Germinal center (tissue), 1 donor: ENCODE measurements at places on chromosomes 16 and 17.

DNA sequence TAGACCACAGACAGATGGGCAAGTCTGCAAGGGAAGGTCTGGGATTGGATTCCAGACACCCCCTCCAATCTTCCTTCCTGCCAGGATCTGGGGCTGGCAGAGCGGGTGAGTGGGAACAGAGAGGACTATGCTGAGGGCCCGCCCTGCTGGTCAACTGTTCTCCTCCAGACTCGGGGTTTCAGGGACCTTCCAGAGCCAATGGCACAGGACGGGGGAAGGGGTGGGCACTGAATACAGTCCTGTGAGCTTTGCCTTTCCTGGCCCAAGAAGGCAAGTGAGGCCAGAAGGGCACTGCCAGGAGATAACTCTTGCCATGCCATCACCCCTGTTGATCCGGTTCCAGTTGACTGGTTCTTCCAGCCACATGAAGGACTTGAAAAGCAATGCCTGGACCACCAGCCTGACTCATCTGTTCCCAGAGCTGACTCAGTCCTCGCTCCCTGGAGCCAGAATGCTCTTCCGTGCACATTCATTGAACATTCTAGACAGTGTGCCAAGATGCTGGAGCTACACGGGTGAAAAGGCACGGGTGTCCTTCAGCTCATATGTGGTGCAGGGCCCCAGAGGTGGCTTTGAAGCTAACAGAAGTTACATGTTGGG is 533 bp upstream of the MEFV start:
- no peak for DNase-seq

DNA sequence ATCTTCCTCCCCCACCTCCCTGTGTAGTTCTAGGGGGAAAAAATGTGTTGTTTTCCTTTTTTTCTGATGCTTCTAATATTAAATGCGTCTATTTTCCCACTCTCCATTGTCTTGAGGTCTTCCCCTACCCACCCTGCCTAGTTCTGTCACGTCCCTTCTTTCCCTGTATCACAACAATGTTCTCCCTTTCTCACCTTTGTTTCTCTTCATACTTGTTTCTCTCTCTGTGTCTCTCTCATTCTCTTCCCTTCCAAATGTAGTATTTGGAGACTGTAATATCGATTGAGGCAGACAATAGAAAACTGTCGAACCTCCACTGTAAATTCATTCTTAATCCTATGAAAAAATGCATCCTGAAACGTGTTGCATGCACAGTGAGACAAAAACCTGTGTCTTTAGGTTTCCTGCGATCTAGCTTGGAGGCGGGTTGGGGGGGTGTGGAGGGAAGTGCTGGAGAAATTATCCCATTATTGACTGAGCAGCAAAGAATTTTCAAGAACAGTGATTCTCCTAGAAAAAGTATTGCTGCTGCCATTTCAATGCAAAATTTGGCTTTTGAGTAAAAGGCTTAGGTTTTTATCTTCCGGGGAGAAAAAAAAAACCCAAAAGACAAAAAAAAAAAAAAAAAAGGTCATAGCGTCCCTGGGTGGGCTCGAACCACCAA is 1.3 kb upstream of the PSMB3 start:
- DNase-seq = no peak

GRCh38 chr17:51653878-51654277 is 393.5 kb downstream of the UTP18 start:
- DNase-seq = no peak

- no peak for DNase-seq
Observed at GRCh38 chr17:77363821-77364361, 223.1 kb downstream of the SEC14L1 start.
